Islet precursor cell (in vitro differentiated cells): ENCODE measurements at places on chromosomes 4 and X.

DNA sequence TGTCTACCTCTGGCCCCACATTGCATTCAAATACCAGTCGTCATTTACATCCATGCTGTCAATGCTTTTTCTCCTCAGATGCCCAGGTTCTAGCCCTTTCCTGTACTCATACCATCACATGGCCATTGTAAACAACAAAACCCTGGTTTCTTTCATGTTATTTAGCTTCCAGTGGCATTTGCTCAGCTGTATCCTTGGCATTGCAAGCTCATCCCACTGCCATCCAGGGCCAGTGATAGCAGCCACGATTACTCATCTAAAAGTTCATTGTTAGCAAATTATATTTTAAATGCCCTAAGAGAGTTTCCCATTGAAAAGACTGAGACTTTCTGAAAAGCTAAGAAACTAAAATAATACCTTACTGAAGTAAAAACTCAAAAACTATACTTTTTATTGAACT is 34.0 kb downstream of the VEGFC start:
- no peak for DNase-seq

DNA sequence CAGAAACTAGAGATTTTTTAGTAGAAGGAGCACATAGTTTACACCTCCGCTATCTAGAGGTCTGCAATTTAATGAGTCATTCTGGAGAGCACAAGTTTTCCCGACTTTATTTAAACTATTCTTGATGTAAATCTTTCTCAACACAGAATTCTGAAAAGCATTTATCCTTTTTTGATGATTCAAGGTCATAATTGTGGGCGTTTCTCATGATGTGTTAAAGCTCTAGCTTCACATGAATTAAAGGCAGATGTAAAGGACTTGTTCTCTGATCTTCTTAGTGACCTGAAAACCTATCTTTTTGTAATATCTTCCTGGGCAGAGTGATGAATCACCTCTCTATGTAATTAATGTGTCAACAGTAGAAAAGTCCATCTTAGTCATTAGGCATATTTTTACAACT is 128.8 kb downstream of the COMMD8 start:
- DNase-seq: no peak

DNA sequence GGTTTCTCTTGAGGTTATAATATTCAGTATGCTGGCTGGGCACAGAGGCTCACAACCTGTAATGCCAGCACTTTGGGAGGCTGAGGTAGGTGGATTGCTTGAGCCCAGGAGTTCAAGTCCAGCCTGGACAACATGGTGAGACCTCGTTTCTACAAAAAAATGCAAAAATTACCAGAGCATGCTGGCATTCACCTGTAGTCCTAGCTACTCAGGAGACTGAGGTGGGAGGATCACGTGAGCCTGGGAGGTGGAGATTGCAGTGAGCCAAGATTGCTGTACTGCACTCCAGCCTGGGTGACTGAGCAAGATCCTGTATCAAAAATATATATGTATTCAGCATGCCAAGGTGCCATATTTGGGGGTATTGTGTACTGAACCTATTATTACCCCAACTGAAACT is 552.5 kb downstream of the ADGRL3 start:
- DNase-seq: no peak

DNA sequence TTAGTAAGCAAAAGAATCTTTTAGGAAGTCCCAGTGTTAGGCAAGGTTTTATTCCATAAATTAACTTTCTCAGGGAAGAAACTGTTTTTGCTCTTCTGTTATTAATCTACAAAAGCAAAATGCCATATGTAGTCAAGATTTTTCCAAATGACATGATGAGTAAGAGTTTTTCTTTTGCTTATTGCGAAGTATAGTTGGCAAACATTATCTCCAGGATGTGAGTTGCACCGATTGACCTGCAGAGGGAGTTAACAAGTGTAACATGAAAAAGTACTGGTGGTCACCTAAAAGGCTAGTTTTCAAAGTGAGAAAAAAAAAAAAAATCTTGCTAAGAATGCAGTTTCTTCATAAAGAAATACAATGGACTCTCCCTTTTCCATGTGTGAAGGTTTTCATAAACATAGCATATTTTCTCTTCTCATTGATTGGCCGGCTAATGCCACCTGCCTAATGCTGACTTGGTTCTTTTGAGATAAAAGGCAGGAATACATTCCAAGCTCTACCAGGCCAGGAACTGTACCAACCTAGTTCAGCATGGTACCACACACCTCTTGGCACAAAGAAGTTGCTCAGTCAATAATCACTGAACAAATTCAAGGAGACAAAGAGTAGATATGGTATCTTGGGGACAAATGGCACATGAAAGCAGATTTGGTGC is 100.2 kb downstream of the LNX1 start:
- DNase-seq: no peak

DNA sequence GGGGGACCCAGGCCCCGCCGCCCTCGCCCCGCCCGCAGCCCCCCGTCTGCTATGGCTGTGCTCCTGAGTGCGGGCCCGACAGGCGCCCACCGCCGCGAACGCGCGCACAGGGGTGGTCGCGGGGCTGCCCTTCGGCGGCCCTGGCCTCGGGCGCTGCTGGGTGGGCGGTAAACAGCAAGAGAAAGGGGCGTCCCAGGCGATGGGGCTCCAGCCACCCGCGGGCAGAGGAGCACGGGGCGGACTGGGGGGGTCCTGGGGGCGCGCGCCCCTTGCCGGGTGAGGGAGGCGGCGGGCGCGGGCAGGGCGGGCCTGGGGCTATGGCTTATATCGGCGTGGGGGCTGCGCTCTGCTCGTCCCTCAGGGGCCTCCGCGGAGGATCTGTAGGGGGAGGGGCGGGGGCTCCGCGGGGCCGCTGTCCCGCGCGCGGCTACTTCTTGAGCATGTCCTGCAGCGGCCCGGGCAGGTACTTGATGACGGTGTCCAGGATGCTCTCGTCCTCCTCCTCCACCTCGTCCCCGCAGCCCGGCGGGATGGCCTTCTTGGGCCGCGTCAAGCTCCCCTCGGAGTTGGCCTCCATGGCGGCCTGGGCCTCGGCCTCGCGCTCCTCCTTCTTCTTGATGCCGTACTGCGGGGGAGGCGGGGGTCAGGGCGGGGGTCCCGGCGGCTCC is 39.7 kb downstream of the CPLX1 start:
- DNase-seq: no peak

DNA sequence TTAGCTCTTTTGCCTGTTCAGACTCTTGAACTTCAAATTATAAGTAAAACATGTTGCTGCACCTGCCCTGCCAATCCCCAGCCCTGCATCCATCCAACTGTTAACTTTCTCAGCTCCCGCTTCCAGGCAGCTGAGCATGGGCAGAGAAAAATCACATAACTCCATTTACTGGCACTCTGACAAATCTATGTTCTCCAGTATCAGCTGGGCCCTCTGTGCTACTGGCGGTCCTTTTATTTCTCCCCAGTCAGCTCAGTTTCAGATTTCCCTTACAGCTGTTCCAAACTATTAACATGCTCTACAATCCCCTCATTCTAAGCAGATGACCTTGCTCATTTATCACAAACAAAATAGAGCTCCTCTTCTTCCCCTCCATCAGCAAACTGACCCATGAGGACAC is 240.4 kb upstream of the TET2 start:
- no peak for DNase-seq

DNA sequence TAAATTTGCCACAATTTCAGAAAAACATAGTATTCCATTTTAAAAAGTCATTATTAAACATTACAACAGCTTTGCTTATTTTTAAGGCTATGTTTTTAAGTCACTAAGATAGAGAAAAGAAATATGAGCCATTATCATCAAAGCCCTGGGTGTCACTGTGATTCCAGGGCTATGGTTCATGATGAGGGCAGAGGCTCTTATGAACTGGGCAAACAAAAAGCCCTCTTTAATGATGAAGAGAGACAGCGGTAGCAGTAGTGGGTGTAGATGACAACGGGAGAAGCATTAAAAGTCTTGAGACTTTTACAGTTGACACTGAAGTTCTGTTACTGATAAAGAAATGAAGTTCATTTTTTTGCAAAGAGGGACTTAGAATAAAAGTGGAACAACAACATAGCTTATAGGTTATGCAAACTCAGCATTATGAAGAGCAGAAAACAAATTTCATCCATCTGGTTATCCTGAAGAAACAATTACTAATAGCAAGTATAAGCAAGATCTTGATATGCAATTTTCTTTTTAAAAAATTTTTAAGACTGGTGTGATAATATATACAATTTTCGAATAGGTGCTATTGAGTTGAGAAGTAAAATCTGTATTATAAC is 202.7 kb upstream of the ETNPPL start:
- DNase-seq: no peak

DNA sequence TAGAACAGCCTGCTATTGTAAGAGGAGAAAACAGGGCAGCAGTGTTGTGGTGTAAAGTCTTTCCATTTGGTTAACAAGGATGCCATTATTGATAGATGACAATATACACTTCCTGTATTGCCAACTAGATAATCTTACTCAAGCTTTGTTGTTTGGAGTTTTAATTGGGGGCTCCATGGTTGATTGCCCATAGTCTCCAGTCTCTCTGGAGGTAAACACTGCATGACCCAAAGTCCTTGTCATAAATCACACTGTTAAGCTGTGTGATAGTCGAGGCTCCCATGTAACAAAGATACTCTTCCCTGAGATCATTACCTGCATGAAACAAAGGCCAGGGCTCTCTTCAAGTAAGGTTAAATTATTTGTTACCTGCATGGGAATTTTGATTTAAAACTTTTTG is 394.6 kb downstream of the C4orf33 start:
- DNase-seq: no peak

GRCh38 chrX:20681683-20682082 is 415.0 kb upstream of the RPS6KA3 start:
- no peak for DNase-seq

DNA sequence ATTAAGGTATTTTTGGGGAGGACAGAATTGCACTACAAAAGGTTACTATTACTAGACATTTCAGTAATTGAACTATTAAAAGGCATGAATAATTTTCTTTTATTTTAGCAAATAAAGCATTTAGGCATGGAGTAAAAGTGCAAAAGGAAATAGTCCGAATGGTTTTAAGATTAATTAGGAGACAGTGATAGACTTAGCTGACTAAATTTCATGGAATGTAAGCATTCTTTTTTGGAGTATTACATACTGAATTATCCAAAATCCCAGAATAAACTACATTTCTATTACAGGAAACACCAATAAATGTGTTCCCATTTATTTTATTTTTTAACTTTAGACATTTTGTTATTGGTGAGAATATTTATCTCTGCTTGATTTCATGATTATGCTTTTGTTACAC is 30.7 kb upstream of the MAP9 start:
- no peak for DNase-seq

GRCh38 chr4:148091896-148092295 is 350.3 kb downstream of the NR3C2 start:
- DNase-seq: no peak

- DNase-seq: no peak
These were observed 85.9 kb downstream of the REPS2 start for GRCh38 chrX:17032351-17032750.

DNA sequence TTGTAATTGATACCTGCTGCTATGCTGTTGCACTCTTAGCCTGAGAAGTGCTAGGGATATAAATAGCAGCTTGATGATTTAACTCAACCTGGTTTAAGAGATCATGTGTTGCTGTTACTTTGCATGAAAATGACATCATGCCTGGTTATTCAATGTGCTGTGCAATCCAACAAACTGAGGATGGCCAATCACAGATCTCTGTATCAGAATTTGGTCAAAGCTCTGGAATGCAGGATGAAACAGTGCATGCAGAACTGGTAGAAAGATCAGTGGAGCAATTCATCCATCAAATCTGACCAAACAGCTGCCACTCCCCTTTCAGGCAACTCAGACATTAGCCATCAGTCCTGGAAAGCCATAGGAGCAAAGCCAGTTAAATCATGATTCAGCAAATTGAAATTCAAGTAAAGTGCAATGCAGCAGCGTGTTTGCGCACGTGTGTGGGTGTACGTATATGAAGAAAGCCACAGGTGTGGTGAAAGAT is 160.3 kb upstream of the RASGEF1B start:
- DNase-seq: peak; percentile 94

GRCh38 chr4:109649872-109650271 is 53.4 kb downstream of the CASP6 start:
- DNase-seq: no peak

GRCh38 chrX:82412858-82413257 is 1095.2 kb upstream of the POU3F4 start:
- DNase-seq: no peak

DNA sequence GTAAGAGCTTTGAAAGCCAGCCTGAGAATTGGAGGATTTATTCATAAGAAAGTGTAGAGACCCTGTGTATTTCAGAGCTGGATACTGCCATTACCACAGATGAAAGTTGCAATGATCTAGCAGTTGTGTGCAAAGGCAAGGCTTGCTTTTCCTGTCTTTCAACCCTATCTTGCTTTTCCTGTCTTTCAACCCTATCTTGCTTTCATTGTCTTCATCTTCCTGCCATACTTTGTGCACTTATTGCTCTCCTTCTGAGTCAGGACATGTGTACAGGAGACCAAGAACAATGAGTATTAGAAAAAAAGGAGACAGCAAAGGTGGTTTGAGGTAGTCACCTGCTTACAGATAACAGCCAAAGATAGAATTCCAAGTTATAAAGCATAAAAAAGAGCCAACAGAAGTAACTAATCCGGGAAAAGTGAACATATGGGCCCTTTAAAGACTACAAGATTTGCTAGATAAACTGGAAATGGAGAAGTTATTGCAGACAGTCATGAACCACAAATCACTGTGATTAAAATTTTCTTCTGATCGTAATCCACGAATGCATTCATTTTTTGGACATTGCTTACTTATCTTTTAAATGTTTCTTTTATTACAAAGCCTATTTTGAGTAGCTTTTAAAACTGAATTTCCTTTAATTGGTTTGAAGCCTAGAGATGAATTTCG is 17.2 kb downstream of the C1QTNF7 start:
- no peak for DNase-seq

DNA sequence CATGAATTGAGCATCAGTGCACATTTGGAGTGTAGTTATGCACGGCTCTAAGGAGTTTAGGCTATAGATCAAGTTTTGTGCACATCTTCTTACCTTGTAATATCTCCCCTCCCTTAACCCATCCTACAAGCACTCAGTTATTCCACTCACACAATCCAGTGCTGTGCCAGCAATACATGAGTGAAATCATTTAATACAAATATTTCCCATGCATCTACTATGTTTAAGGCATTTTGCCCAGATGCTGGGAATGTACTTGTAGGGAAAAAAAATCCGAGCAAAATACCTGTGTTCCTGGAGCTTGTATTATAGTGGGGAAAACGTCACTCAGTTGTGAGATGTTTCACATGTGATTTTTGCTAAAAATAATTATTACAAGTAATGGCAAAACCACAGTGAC is 191.6 kb upstream of the LDB2 start:
- no peak for DNase-seq

DNA sequence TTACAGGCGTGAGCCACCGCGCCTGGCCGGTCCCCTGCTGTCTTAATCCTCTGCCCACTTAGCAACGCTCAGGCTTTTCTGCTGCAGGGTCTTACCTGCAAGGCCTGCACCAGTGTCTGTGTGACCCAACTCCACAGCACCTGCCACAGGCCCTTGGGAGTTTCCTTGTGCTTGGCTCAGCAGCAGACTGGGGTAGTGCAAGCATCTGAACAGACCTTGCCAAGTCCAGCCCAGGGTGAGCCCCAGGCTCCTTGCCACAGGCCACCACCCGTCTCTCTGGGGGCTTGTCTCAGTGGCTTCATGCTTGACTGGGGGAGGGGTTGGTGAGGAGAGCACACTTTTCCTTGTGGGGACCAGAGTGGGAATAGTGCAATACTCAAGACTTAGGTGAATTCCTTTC is 87.0 kb downstream of the FAM193A start:
- DNase-seq: no peak

GRCh38 chr4:6453688-6453990 is 18.8 kb downstream of the PPP2R2C start:
- DNase-seq: no peak
